ENCODE measurements at places on chromosomes 2 and 18.
A peak's percentile ranks its signal among the peaks of the same experiment; 100 is the strongest.

DNA sequence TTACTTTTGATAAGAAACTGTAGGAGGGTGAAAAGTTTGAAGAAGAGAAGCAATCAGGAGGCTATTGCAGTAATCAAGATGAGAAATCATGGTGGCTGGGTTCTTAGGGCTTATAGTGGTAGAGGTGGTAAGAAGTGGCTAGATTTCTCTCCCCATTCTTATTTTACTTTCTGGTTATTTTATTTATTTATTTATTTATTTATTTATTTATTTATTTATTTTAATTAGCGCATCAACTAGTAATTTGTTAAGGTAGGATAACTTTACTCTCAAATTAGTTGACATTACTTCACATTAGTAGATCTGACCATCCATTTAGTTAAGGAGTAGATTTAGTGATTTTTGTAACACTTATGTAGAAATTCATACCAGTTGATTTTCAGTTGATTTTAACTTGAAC, 77.4 kb downstream of the PIK3C3 start:
- DNase-seq, result no peak

DNA sequence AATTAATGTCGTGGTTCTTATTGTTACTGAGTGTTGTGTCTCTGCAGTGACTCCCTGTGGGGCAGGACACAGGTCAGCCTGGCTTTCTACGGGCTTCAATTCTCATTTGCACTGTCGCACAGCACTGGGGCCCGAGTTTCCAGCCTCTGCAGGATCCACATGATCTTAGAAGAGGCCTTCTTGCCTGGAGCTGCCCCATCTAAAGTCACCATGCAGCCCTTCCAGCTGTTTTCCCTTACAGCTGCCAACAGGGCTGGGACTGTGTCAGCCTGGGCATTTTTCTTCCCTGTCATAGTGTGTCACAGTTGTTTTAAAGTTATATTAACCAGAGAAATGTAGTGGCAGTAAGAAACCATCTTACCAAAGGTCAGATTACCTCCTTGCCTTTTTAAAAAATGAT, 27.0 kb downstream of the FHL2 start:
- DNase-seq, result no peak

DNA sequence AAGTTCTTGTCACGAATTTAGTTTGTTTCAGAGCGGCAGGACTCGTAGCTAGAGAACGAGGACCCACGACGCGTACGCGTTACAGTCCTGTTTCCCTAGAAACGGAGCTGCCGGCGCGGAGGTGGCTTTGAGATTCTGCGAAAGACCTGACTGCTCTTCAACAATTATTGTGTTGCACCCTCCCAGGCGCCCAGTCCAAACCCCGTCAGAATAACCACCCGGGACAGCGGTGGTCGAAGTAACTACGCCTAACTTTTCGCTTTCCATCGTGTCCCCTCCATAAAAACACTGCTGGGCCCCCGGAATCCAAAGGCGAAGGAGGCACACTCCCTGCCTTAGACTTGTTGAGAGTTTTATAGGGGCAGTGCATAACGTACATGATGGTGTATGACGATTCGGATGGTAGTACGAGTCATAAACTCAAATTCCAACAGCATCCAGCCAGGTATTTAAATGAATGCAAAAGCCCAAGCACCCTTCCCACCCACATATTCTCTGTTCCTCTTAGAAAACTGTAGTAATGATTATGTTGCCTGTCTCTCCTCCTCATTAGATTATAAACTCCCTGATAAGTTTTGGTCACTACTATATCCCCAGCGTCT, 651 bp upstream of the STAM2 start:
- DNase-seq, result peak; percentile 34

- DNase-seq, result no peak
These were observed 445.7 kb upstream of the TRIB2 start for GRCh38 chr2:12270876-12271588.

Data from HepG2 (cell line).